NCI-H187 treated with DMSO at 0.1 percent for 48 hours (cell line): ENCODE measurements at places on chromosomes 11 and 22.

DNA sequence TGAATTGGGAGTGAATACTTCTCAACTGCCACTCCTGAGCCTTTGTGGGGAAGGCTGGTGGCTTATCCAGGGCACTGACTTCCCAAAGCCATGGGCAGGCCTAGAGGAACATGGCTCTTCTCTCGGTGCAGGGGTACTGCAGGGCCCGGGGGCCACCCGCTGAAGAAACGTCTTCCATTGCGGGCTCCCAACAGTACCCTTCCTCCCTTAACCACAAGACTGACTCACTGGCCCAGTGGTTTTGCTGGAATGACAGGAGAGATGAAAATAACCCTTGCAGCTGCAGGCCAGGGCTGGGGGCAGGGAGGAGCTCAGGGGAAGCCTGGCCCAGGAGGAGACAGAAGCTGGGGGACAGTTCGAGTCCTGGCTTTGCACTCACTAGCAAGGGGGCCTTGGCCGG is 13.5 kb downstream of the TXN2 start:
- no peak for DNase-seq

GRCh38 chr11:113873236-113873626 is 2.1 kb downstream of the USP28 start:
- DNase-seq, result no peak

DNA sequence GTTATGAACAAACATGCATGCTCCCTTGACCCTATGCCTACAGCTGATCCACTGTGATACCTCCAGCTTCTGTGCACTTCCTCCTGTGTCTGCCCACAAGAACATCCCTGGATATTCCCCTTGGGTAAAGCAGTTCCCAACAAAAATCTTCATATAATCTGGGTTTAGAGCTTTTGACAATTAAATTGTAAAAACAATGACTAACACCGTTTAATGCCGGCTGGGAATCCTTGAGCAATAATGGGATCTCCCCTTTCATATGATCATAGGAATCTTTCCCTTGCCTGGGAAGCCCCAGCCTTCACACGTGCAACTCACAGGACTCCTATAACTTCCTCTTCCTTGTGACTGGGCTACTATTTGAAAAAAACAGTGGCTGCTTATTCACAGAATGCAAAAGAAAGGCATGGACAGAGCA is 6.3 kb upstream of the ZC3H12C start:
- no peak for DNase-seq

DNA sequence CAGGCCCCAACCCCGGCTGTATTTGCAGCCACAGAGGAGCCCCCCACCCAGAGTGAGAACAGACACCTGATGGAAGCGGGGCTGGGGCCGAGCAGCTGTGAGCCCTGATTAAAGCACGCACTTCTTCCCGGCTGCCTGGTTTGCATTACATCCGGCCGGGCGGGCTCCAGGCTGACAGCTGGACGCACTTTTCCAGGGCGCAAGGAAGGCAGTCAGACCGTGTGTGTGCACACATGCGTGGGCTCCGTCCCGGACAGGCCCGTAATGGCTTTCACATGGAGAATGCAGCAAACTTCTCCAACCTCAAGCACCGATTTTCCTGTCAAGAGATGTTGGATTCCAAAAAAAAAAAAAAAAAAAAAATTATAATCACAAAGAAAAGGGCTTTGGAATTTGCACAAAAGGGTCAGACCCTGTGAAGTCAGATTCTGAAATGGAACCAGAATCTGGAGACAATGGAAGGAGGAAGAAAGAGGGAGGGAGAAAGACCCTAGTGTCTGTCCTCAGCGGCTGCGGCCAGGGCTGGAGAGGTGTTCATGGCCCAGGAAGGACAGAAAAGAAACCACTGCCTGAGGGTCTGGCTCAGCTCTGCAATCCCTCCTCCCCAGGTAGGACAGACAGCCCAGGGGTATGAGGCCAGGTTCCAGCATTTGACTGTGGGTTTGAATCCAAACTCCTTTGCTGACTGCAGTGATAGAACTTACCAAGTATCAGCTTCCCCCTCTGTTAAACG is 365.5 kb downstream of the MN1 start:
- DNase-seq, result no peak

DNA sequence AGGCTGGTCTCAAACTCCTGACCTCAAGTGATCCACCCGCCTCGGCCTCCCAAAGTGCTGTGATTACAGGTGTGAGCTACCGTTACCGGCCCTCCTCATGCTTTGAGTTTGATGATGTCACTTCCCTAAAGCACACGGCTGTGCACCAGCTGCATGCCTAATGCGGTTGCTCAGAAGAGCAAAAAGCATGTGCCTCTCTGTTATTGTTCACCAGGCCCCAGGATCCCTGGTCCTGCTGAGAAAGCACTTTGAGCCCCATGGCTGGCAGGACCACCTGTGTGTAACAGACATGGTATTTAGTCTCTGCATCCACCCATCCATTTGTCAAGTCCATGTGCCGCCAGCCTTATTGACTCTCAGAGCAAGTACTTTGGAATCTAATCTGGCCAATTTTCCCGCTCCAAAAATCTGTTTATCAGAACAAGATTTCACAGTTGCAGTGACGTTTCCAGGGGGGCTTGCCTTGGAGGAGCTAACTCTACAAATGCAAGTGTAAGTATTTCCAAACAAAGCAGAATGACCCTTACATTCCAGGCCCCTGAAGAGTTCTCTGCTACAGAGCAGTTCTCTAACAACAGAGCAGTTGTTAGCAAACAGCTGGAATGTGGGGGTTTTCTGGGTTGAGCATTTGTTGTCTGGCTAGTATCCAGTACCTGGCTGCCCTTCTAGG is 89.4 kb downstream of the LDLRAD3 start:
- no peak for DNase-seq

DNA sequence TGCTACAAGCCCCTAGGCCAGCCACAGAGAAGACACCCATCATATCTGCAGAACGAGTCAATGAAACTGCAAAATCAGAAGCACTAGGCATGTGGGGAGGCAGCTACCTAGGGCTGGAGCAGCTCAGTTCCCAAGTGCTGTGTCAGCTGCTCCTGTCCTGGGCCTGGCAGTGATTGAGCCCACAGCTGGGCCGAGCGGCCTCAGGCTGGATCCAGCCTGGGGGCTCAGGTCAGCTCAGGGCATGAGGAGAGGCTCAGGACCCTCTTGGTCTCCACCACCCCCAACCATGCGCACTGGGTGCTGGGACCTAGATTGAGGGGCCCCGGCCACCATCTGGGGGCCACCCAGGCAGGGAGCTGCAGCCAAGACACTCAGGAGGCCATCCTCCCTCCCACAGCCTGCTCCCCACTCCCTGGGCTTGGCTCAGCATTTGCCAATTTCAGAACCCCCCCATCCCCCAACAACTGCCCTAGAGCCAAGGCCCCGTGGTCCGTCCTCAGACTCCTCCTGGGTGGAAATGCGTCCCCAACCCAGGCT is 2.4 kb upstream of the TNNT3 start:
- DNase-seq, result no peak

GRCh38 chr22:25372000-25372595 is 152.7 kb downstream of the CRYBB2 start:
- no peak for DNase-seq

DNA sequence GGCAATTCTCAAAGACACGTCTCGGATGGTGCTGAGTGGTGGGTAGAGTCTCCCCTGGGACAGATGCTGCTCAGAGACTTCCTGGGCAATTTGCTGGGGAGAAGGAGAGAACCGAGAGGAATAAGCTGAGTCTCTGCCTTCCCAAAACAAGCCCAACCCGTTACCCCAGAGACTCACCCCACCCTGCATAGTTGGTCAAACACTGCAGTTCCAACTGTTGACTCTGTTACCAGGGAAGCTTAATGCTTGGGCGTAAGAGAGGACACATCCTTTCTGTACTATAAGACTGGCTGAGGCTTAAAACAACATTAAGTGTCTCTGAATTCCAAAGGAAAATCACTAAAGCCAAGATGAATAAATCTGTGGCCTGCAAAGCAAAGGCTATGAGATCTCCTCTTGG is 68.1 kb downstream of the CCDC81 start:
- DNase-seq, result no peak

GRCh38 chr11:71202598-71202944 is 49.8 kb downstream of the SHANK2 start:
- no peak for DNase-seq

- DNase-seq, result no peak
Measured at GRCh38 chr22:36343720-36344105, 44.1 kb downstream of the MYH9 start.

GRCh38 chr11:34492806-34493414 is 20.7 kb downstream of the ELF5 start:
- DNase-seq, result peak; percentile 22

DNA sequence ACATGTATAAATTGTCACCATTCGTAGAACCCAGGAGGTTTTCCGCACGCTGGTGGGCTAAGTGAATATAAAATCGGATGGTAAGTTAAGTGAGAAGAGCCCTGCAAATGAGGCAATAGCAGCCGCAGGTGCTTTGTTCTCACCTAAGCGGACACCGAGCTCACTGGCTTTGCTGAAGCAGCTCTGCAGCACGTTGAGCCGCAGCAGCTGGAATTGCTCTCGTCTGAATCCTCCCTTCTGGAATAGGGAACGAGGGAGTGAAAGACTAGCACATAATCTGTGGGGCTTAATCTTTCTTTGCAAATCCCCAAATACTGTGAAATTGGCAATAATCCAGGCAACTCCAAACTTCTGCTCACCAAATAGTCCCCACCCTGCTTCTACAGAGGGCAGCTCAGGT is 488.1 kb downstream of the NTM start:
- DNase-seq, result no peak

DNA sequence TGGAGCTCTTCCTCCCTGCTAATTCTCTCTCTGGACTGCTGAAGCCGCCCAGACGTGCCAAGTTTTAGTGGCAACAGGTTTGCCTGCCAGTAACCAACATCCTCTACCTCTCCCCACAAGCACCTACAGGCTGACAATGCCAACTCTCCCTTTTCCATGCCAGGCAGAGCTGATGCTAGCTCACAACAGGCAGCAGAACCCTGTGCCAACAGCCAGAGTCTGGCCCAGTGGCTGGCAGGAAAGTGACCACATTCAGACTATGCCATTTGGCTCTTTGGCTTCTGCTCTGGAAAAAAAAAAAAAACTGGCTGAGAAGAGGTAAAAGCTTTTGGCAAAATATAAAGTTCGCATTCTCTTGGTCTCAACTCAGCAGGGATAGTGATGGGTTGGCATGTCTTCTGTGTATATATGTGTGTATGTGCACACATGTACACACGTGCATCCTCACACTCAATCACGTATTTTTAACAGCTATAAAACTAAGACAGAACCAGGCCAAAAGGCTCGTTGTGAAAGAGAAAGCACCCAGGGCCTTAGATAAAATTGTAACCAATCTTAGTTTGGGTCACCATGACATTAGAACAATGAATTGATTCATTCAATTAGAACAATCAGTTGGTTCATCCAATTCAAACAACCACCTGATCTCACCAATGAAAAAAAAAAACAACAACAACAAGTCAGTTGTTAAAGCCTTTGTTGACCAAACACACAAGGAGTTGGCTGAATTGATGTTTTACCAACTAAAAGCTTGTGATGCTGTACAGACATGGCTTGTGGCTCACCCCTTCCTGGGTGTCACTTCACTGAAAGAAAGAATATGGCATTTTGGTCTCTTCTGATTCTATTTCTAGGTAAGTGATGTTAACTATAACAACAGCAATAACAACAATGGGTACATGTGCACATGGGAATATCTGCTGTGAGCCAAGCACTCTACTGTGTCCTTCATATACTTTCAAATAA is 48.6 kb downstream of the TRIM29 start:
- DNase-seq, result no peak

DNA sequence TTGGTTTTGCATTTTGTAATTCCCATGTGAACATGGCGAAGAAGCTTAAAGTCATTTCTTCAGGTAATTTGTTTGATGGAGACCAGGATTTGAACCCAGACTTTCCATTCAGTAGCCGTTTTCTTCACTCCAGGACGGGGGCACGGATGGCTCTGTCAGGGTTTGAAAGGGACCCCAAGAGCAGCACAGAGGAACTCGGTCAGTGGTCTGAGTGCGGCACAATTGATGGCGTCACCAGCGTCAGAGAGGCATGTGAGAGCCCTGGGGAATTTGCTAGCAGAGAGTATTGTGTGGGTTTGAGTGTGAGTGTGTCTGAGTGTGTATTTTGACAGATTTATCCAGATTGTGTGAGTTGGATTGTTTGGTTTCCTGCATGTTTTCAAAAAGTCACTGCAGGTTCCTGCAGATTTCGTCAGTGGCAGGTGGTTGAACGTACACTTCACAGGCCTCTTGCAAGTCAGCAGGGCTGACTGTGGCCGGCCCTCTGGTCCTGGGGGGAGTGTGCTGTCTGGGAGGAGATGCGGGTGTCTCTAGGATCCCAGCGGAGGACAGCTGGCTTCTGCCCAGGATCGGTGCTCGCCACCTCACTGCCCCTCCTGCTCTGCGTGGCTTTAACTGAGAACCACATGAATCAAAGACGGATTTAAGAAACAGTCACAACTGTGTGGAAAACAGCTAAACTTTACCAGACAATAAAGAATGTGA is 199.3 kb downstream of the TBC1D22A start:
- no peak for DNase-seq

GRCh38 chr11:61954851-61955421 is 4.8 kb downstream of the BEST1 start:
- DNase-seq, result no peak

DNA sequence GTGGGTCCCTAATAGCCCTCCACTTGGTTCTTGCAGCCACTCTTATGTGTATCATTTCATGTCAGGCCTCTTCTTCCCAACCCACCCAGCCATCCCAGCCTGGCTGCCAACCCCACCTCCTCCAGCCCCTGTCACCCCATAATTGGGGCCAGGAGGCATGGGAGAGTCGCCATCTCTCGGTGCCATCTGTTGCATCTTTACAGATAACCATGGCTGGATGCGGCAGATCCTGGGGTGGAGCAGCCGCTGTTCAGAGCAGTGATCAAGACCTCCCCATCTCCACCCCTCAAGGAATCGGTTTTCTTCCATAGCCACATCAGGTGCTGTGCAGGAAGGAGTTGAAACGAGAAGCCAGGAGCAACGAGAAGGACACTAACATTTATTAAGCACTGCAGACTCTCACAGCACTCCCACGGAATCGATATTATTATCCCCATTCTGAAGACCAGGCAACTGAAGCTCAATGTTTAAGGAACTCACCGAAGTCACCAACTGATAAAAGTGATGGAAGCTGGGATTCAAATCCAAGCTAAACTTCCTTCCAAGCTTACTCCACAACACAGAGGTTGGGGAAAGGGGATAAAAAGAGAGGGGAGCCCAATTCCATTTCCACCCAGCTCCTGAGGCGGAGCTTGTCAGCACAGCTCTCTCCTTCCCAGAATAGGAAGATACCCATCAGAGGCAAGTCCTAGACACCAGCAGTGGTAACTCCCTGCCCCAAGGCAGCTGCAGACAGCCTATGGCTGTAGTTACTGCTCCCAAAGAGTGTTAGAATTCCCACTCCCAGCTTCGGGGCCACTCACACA is 2.7 kb downstream of the SLC43A1 start:
- DNase-seq, result no peak

GRCh38 chr22:24009227-24010017 is 1.7 kb upstream of the CABIN1 start:
- no peak for DNase-seq
